Stimulated activated CD8-positive, alpha-beta memory T cell treated with anti-CD3 and anti-CD28 coated beads, Interleukin-15, amount 100 ng/mL, for 48 hours (primary cell): ENCODE measurements at places on chromosomes 13 and 19.
A peak's percentile ranks its signal among the peaks of the same experiment; 100 is the strongest.

DNA sequence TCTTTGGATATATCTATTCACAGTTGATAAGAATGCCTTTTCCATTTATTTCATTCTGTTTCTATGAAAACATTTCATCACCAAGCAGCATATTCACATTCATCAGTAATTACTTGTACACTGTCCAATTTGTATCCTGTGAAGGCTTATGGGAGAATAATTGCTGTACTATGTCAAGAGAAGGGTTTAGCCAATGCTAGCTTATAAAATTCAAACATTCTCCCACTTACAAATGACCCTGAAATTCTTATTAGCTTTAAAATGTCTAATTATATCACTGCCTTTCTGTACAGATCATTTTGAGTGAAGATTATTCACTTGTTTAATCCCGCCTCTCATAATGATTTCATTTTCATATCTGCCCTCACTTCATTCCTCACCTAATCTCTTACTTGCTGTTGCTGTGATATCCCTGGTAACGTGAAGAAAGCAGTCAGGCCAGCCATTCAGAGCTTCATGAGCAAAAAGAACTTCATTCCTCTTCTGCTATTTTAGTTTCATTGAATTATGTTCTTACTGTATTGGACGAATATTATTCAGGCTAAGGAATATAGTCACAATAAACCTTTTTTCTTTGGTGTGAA lies 778.7 kb downstream of the OLFM4 start:
- DNase-seq: no peak

GRCh38 chr19:13215572-13216380 lies 65.6 kb downstream of the IER2 start:
- no peak for DNase-seq

GRCh38 chr19:54429545-54430227 lies 14.4 kb downstream of the TTYH1 start:
- no peak for DNase-seq

DNA sequence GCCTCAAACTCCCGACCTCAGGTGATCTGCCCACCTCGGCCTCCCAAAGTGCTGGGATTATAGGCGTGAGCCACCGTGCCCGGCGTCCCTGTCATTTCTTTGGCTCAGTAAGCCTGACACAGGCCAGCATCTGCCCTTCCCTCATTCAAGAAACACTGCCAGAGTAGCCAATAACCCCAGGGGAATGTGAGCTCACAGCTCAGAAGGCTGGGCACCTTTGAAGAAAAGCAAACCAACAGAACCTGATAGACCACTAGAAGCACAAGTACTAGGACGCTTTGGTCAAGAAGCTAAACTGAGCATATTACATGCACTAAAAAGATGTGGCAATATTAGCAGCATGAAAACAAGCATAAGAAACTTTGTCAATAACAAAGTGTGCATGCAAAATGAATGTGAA lies 14.2 kb downstream of the SIGLEC5 start:
- DNase-seq: no peak

DNA sequence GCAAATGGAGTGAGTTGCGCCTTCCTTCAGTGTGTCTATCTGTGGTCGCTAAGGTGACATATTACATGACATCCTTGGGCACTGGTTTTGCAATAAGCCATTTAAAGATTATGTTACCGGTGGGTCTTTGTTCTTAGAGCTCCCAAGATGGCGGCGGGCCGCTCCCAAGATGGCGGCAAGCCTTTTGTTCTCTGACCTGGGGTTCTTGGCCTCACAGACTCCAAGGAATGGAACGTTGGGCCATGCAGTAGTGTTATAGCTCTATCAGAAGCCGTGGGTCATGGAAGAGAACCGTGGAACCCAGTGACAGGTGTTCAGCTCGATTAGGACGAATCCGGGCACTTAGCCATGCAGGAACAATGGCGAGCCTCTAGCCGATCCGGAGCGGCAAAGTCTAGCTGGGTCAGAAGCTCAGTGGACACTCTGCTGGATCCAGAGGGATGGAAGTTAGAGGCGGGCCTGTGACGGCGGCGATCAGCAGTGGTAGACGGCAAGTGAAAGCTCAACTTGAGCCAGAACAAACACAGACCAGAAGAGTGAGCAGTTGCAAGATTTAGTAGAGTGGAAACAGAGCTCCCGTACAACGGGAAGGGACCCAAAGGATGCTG lies 188.6 kb downstream of the TEX29 start:
- DNase-seq: no peak

- no peak for DNase-seq
Observed at GRCh38 chr19:38733493-38734175, 10.6 kb downstream of the CAPN12 start.

DNA sequence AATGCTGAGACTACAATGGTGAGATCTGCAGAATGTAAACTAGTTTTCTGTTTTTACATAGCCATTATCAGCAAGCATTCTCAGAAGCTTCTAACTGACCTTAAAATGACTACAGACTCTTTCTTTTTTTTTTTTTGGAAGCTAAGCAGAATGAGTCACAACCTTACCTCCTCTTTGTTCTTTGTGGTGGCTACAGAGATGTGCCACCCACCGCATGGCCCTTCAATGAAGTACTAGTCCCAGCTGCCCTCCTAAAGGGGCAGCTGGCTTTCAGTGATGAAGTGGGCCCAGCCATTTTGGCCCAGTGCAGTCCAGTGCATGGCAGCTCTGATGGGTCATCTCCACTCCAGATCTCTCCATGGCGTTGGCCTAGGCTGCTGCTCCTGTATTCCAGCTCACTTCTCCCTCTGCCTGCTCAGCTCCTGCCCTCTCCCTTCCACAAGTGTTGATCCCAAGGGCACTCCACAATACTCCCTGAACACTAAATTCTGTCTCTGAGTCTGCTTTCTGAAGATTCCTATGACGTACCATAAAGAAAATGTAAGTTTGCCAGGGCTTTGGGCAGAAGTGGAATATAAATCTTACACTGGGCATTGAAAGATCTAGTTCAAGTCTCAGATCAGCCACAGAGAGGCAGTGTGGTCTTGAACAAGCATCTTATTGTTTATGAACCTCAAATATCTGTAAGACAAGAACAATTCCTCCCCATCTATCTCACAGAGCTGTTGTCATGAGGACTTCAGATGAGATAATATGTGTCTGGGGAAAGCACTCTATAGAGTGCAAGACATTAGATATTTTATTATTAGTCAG lies 85.6 kb downstream of the RXFP2 start:
- DNase-seq: no peak

- DNase-seq: no peak
Observed at GRCh38 chr13:86020351-86021002, 221.3 kb upstream of the SLITRK6 start.

GRCh38 chr13:44542361-44542760 lies 33.8 kb downstream of the TSC22D1 start:
- DNase-seq: no peak

DNA sequence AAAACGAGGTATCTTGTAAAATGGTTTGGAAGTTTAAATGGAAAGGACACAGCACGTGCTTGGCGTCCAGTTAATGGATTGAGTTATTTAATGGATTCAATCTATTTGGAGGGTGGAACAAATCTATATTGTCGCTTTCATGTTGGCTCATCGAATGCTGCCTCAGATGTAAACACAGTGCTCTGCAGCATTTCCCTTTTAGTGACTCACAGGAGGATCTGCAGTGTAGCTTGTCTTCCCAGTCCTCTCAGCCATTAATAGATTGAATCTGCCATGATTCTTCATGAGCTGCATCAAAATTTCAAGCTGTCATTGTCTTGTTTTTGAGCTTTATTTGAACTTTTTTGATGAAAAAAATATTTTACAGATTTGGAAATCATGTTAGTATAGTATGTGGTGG lies 44.7 kb downstream of the DHRS12 start:
- DNase-seq: no peak

DNA sequence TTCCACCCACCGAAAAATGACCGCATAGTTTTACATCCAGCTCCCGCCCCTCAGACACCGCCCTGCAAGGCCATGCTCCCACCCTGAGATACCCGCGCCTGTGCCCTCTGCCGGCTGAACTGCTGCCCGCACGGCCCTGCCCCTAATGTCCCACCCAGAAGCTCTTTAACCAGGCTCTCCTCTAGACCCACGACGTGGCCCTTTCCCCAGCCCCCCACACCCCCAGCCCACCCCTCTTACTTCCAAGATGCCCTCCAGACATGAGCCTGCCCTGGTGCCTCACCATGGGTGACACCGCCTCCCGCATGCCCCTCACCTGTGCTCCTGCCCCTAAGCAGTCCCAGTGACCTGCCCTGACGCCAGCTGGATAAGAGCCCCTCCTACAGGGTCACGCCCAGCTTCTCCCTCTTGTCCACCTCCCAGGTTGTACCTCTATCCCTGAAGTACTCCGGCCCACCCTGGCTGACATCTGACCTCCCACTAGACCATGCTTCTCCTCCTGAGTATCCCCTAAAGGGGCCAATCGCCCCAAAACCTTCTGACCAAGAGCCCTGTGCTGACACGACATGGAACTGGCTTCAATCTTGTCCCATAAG lies 51.2 kb downstream of the COLGALT1 start:
- no peak for DNase-seq

- DNase-seq: no peak
Observed at GRCh38 chr13:75296641-75297040, 185.3 kb downstream of the TBC1D4 start.

DNA sequence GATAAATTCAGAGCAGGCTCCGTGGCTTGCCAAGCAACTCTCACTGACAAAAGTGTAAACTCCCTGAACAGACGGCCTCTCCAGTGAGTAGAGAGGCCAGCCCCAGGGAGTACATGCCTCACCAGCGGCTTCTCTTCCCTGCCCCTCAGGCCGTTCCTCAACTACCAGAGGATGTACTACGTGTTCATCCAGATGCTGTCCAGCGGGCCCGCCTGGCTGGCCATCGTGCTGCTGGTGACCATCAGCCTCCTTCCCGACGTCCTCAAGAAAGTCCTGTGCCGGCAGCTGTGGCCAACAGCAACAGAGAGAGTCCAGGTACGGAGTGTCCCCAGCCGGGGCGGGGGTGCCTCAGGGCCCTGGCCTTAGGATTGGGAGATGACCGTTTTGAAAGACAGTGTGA lies 93.4 kb upstream of the MCF2L start:
- DNase-seq: no peak

DNA sequence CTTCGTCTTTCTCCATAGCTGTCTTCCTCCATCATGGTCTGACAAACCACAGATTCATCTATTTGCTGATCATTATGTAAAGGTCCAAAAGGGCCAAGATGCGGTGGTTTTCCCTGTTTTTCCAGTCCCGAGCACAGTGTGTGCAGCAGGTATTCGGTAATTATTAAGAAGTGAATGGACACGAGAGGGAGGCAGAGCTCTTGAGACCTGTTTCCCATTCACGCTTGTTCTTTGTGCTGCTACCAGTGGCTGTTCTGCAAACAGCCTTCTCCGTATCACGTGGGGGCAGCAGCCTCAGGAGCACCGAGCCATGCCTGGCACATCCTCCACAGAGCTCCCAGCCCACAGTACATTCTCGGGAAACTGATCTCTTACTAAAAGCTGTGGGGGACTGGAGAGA lies 50.3 kb downstream of the CCDC70 start:
- DNase-seq: no peak

- DNase-seq: no peak
Observed at GRCh38 chr13:26046639-26047038, 5.2 kb downstream of the SHISA2 start.

DNA sequence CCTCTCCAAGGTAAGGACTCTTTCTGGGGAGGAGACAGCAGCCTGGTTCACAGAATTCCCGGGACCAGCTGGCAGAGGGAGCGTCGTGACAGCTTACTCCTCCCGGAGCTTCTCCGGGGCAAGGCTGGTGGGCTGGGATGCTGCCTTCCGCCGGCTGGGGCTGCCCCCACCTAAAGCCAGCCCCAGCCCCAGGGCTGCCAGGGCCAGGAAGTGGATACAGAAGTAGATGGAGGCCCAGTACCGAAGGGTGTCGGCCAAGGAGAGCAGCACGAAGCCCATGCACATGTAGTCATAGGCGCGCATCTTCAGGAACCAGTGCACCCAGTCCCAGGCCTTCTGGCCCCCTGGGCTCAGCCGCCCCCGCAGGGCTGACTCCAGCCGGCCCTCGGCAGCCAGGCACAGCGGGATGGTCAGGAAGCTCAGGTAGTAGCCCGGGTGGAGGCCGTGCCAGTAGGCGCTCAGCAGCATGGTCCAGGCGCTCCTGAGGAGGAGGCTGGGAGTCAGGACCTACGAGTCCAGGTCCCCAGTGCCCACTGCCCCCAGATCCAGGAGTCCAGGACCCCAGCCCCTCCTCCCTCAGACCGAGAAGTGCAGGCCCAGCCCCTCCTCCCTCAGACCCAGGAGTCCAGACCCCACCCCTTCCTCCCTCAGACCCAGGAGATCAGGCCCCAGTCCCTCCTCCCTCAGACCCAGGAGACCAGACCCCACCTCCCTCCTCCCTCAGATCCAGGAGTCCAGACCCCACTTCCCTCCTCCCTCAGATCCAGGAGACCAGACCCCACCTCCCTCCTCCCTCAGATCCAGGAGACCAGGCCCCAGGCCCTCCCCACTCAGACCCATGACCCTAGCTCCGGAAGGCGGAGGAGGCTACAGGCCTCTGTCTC lies 1.2 kb upstream of the TMC4 start:
- no peak for DNase-seq

DNA sequence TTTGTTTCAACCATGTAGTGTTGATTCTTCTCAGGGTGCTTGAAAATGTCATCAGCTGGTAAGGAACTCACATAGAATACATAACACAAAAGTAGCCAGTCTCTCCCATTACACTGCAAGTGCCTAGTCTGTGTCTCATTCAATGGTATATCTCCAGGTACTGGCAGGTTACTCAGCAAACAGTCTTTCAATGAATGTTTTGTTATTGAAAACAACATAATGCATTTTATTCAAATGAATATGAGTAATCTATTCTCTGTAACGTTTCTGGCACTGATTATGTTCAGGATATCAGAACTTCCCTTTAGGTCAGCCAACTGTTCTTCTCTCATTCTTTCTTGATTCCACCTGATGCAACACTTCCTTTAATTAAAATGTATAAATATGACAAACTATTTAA lies 68.0 kb upstream of the SLITRK1 start:
- DNase-seq: no peak

GRCh38 chr19:57099199-57099661 lies 20.6 kb upstream of the USP29 start:
- peak; percentile 38 for DNase-seq

GRCh38 chr19:36151144-36152018 lies 866 bp downstream of the COX7A1 start:
- no peak for DNase-seq

GRCh38 chr19:41233748-41234240 lies 14.8 kb downstream of the AXL start:
- no peak for DNase-seq

GRCh38 chr13:100129605-100130004 lies 40.7 kb downstream of the PCCA start:
- DNase-seq: no peak

GRCh38 chr13:109249780-109250528 lies 536.4 kb downstream of the IRS2 start:
- DNase-seq: no peak

- no peak for DNase-seq
Observed at GRCh38 chr13:36029166-36029565, 102.0 kb downstream of the DCLK1 start.

DNA sequence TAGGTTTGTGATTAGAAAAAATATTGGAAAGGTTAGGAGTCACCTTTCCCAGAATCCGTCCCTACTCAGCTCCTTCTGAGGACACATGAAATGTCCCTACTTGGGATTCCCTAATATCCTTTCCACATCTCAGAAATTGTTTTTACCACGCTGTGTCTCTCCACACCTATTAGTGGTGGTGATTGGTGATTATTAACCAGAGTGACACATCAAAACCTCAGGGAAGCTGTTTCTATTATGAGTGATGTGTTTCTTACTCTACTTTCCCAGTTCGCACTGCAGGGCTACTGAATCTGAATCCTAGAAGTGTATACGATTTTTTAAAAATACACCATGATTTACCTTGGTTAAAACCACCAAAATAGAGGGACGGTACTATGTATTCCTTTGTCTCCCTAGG lies 460.8 kb downstream of the TBC1D4 start:
- DNase-seq: no peak

GRCh38 chr13:109834973-109835720 lies 48.8 kb upstream of the IRS2 start:
- DNase-seq: no peak
